ENCODE measurements at places on chromosomes 11 and 22.

- no peak for DNase-seq
Measured at GRCh38 chr11:70872955-70873735, 379.2 kb downstream of the SHANK2 start.

DNA sequence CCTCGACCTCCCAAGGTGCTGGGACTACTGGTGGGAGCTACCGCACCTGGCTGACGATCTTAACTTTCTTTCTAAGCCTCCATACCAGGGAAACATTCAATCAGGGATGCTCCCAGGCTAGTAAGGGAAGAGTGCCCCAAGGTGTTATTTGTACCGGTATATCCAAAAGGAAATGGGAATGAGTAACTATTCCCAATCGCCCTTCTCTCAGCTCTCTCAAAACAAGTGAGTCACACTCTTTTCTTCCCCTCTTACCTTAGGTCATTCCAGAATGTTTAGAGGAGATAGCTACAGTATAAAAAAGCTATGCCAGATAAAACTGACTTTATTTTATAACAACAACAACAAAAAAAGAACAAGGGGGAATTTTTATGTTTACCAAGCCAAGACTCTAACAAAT is 13.7 kb downstream of the DCDC1 start:
- DNase-seq, result no peak

DNA sequence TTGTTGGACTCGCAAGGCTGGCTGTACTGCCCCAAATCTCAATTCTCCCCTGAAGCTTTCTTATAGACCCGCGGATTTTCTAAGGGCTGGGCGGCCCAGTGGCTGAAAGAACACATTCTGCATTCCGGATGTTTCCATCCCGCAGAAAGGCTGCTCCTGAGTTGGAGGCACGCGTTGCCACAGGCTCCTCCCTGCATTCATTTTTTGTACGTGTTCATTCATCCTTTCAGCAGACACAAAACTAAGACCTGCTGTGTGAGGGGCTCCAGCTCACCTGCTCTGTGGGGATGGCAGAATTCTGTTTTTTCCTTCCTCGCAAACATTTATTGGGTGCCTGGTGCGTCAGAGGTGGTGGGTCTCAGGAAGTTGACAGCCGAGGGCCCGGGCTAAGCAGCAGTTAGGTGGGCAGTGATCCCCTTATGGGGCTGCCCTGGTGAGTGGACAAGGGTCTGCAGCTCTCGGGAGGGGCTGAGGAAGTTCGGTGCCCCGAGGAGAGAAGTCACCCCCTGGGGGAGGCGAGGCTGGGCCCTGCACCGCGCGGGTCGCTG is 23.7 kb downstream of the SHANK3 start:
- no peak for DNase-seq

DNA sequence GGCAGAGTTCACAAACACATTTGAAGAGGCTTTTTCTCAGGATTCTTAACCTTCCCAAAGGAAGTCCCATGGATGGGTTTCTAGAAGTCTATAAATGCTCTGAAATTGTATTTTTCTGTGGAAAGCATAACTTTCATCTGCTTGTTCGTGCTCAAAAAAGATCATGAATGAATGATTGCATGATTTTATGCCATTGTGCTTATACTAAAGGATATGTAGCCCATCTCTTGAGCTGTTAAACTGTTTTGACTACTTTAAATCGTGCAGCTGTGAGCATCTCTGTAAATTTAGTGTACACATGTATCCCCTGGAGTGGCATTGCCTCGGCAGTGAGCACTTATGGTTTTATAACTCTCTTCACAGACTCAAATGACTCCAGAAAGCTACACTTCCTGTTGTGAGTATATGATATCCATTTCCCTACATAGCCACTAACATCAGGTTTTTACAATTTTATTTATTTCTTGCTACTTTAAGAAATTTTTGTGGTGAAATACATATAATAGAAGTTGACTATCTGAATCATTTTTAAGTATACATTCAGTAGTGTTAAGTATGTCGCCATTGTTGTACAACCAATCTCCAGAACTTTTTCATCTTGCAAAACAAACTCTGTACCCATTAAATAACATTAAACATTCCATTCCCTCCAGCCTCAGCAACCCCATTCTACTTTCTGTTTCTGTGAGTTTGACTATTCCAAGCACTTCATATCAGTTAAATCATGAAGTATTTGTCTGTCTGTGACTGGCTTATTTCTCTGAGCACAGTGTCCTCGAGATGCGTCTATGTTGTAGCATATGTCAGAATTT is 8.0 kb downstream of the NEAT1 start:
- peak; percentile 66 for DNase-seq

DNA sequence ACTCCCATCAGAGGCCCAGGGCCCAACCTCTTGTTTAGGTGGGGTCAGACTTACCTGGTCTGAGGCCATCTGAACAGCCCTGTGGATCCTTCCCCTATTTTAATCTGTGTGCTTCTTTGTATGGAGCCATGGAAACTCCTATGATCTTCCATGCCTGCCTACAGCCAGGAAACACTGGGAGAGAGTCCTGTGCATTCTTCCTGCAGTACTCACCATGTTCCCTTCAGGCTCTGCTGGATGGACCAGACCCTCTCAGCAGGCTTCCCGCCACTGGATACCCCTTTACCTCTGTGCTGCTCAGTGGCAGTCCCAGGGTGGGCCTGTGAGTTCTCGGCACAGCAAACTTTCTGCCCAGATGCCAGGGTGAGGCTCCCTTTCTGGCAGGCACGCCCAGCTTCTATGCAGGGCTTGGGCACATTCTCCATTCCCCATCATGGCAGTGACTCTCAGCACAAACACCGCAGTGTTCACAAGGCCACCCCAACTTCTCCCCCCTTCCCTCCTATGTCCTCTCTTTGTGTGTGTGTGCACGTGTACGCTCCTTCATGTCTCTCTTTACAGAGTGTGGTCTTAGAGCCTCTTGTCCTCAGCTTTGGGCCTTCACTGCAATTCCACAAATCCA is 34.8 kb downstream of the NEU3 start:
- DNase-seq, result no peak

DNA sequence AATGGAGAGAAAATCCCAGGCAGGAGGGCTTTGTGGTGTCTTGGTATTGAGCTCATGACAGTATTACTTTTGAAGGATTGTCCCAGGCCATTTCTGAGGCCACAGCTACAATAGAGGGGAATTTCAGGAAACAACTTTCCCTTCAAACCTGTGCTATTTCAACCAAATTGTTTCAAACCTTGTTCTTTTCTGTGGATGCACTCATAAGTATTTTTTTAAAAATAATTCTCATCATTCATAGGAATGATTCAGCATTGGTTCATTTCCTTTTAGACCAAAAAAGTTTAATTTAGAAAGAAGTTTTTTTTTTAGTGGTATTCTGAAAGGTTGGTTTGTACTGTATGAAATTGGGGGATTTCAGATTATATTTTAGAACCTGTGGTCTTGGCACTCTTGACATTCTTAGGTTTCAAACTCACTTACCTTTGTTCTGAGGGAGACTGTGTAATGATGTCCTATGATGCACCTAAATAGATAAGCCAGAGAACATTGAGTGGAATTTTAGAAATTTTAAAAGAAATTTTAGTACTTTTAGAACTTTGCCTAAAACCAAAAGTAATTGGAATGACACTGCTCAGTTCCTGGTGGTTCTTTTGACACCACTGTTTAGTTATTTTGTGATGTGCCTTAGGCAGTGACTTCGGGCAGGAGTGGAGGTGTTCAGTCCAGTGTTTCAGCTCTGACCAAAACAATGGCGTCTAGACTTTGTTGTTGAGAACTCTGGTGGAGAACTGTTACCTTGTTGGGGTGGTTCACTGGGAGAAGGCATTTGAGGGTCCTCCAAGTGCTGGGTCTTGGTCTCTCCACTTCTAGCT is 12.2 kb downstream of the TEAD1 start:
- DNase-seq, result no peak

- peak; percentile 44 for DNase-seq
Measured at GRCh38 chr11:102592634-102593581, 32.2 kb downstream of the MMP20 start.

DNA sequence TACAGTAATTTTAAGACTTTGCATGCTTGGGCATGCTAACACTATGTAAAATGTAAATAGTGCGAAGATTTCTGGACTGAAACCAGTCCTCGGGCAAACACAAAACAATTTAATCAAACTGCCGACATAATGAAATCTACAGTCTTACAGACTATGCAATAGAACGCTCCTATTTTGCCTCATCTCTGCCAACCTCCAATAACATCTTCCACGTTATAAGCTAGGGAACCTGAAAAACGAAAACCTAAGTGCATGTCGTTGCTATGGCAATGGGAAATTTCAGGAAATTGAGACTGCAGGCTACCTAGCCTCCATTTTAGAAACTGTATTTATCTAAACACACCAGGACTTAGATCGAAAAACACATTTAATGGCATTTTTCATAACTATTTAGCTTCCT is 1.1 kb downstream of the CSTF3 start:
- peak; percentile 41 for DNase-seq
